ENCODE measurements at places on chromosomes 12 and 14. TPM values are rescaled to one million over a fixed set of nuclear protein-coding genes. Genes with fewer than 3 reads are reported as not detected.

CLEC1B gene
- polyA plus RNA-seq, result 2.1 TPM

TCL1B gene
- 34.8 TPM for polyA plus RNA-seq

TIGAR gene
- 9.4 TPM for polyA plus RNA-seq

KTN1 gene
- polyA plus RNA-seq, result 30.5 TPM

NOC4L gene
- 26.4 TPM for polyA plus RNA-seq

ARHGEF25 gene
- polyA plus RNA-seq, result not detected

LPAR5 gene
- polyA plus RNA-seq, result 36.3 TPM

PZP gene
- not detected for polyA plus RNA-seq

CACNA2D4 gene
- 3.0 TPM for polyA plus RNA-seq

AQP2 gene
- not detected for polyA plus RNA-seq

HOTAIR gene
- polyA plus RNA-seq, result not detected

DACT1 gene
- polyA plus RNA-seq, result 2.4 TPM

MGP gene
- not detected for polyA plus RNA-seq

TPH2 gene
- polyA plus RNA-seq, result not detected

CLEC6A gene
- not detected for polyA plus RNA-seq

PSMA3 gene
- polyA plus RNA-seq, result 140 TPM

GPRC5D gene
- polyA plus RNA-seq, result 0.32 TPM

NXPH4 gene
- 3.0 TPM for polyA plus RNA-seq

PROX2 gene
- not detected for polyA plus RNA-seq

ADAMTS20 gene
- not detected for polyA plus RNA-seq

KRT82 gene
- polyA plus RNA-seq, result not detected

TEX22 gene
- polyA plus RNA-seq, result not detected

TMCC3 gene
- polyA plus RNA-seq, result 9.4 TPM

ENDOU gene
- not detected for polyA plus RNA-seq

A2M gene
- not detected for polyA plus RNA-seq

SVOP gene
- not detected for polyA plus RNA-seq

OVCH1 gene
- polyA plus RNA-seq, result not detected

CNPY2 gene
- polyA plus RNA-seq, result 144 TPM

PNMA1 gene
- polyA plus RNA-seq, result 15.3 TPM

PAH gene
- not detected for polyA plus RNA-seq

NOP9 gene
- 2.4 TPM for polyA plus RNA-seq

HRK gene
- 7.9 TPM for polyA plus RNA-seq

ART4 gene
- not detected for polyA plus RNA-seq

LRTM2 gene
- not detected for polyA plus RNA-seq

OTX2 gene
- polyA plus RNA-seq, result not detected

HVCN1 gene
- 861 TPM for polyA plus RNA-seq

ESR2 gene
- 5.3 TPM for polyA plus RNA-seq

ADAM21 gene
- 0.09 TPM for polyA plus RNA-seq

CISTR gene
- not detected for polyA plus RNA-seq

MYH7 gene
- polyA plus RNA-seq, result not detected

PLA2G1B gene
- polyA plus RNA-seq, result not detected

SERPINA12 gene
- not detected for polyA plus RNA-seq

KLRG1 gene
- polyA plus RNA-seq, result 7.1 TPM

AKAP3 gene
- polyA plus RNA-seq, result not detected

KLRK1 gene
- polyA plus RNA-seq, result 56.7 TPM

PTCSC3 gene
- polyA plus RNA-seq, result not detected

KRT2 gene
- not detected for polyA plus RNA-seq

CEP128 gene
- polyA plus RNA-seq, result 1.5 TPM

GPR68 gene
- 0.28 TPM for polyA plus RNA-seq

MAP1LC3B2 gene
- polyA plus RNA-seq, result 5.7 TPM

JDP2 gene
- polyA plus RNA-seq, result 2.8 TPM

SYNJ2BP gene
- polyA plus RNA-seq, result 12.4 TPM

TSPAN9 gene
- polyA plus RNA-seq, result 0.49 TPM

EPYC gene
- not detected for polyA plus RNA-seq

SLC15A5 gene
- not detected for polyA plus RNA-seq

AP4S1 gene
- polyA plus RNA-seq, result 13.5 TPM

CAPZA3 gene
- polyA plus RNA-seq, result not detected

RHOJ gene
- not detected for polyA plus RNA-seq

All from naive B cell (primary cell).